ENCODE measurements at places on chromosomes 13 and 19.

DNA sequence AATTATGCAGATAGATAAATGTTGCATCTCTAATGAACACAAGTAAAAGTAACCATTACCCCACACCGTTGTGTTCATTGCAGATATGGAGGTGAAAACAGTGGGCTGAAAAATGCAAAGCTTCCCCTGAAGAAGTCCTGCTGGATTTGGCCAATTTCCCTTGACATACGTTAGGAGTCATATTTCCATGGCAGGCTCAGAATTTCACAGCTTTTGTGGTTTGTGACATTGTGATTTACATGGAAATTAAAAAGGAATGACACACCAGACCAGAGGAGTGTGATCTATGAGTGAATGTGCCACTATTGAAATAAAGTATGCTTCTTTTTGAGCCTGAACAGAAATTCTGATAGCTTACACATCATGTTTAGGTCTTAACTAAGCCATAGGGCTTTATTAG, 221.1 kb upstream of the TMTC4 start:
- no peak for DNase-seq

DNA sequence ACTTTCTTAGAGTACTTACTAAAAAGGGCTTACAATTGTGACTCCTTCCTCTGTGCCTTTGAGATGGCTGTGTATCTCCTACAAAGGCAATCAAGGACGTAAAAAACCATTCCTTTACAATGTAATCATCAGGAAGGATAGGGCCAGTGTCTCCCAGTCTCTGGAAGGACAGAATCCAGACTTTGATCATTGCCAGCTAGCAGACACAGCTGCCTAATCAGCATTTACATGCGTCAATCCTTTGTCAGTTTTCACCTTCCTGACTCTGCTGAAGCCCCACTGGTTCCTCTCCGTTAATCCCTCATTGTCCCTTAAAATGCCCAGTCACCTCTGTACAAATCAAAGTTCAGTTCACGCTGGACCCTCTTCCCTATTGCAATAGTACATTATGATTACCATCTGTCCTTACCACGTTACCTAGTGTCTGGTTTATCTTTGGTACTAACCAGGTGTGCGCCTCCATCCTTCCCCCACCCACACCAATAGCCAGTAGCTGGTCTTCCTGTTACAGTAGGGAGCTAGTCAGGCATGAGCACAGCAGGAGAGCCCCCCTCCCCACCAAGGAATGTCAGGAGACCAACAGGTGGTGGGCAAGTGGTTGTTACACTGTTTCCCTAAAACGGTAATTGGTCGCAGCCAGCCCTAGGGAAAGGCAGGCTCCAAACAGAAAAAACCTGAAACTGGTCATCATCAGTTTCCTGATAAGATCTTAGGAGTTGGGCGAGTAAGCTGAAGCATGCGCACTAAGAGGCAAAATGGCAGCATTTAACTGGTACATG, 49.7 kb downstream of the TGDS start:
- no peak for DNase-seq

GRCh38 chr19:39502640-39503417, 4.1 kb downstream of the DLL3 start:
- DNase-seq = peak; percentile 79

- DNase-seq = no peak
Measured at GRCh38 chr13:86878781-86879180, 792.4 kb upstream of the SLITRK5 start.

DNA sequence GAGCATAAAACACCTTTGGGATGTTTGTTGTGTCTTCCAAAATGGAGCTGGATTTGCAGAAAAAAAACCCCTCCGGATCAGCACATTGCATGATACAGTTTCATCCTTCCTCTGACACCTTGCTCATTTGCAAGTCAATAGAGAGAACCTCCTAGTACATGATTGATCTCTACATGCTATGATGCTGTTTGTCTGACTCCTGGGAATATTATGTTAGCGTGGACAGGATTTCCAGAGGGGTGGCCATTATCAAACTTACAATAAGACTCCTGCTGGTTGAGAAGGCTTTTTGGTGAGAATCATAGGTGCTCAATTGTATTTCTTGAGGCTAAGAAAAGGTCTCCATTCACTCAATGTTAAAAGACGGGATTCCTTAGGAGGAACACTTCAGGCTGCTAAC, 75.9 kb upstream of the SCEL start:
- no peak for DNase-seq

DNA sequence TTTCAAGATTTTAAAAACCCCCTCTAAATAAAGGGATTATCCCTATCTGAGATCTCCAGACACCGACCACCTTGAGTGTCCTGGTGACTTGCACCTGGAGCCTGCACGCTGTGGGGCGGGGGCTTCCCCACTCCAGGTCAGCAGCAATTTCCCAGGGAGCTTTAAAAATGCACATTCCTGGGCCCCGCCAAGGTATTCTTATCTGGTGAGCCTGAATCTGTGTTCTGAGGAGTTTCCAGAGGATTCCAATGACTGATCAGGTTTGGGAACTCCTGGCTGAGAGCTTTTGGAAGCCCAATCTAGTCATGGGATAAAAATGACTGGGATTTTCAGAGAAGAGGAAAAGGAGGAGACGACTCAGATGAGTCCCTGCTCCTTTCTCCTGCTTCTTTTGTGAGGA, 66.1 kb downstream of the FGF9 start:
- no peak for DNase-seq

- no peak for DNase-seq
Measured at GRCh38 chr13:75407473-75407872, 74.5 kb downstream of the TBC1D4 start.

DNA sequence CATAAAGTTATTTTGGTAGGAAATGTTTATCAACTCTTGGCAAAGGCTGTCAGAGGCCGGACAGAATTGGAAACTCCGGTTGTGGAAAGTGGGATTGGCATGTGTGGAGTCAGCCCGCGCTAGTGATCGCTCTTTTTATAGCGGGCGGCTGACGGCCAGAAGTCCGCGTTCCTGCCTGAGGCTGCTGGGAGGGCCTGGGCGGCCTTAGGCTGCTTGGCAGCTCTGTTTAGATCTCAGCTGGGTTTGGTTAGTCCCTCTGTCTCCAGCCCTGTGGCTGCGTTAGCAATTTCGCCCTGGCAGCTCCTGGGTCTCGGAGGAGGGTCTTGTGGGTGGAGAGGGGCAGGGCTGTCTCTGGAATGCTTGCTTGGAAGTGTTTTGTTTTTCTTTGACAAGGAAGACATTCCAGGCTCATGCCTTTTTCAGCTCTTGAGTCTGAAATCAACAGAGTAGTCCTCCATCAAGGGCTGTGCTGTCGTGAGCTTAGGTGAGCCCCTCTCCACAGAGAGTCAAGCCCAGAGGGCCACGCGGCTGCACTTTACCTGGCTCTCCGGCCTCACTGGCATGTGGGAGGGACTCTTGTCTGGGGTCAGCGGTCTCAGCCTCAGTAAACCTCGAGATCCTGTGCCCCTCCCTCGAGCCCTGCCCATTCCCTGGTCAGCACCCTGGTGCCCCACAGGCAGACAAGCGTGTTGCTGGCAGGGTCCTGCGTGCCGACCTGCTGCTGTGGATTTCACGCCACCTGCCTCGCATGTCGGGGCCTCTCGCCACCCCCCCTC, 22.5 kb downstream of the DOT1L start:
- no peak for DNase-seq

- no peak for DNase-seq
Measured at GRCh38 chr13:32850316-32851052, 165.7 kb upstream of the KL start.

- no peak for DNase-seq
Measured at GRCh38 chr13:84774111-84774510, 891.8 kb upstream of the SLITRK1 start.

DNA sequence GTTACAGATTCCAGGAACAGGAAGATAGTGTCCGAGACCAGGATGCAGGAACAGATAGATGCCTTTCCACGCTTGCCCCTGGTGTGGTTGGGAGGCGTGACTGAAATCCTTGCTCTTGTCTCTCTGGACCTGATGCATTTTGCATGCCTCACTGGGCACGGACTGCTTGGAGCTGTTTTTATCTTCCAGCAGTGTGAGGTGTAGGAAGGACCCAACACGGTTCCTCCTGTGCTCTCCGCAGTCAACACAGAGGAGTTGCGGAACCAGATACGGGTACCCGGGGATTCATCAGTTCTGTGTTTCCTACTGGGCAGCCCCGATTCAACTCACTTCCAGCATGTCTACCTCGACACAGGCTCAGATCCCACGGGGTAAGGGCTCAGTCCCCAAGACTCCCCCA, 6.5 kb downstream of the DOT1L start:
- no peak for DNase-seq

DNA sequence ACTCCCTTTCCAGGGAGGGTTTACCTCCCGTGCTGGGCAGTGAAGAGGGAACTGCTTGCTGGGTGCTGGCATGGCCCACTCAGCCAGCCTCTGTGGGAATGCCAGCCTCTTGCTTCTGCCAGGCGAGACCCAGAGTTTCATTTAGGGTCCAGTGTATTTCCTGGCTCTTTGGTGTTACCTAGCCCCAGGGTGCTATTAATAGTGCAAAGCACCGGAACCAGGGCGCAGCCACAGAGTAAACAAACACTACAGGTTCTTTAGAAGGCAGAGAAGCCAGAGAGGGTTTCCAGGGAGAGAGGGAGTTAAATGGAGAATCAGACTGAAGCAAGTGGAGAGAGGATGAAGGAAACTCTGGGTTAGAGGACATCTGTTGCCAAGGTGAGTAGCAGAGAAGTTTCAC, 74.9 kb upstream of the SPATA13 start:
- DNase-seq = no peak

GRCh38 chr19:27796073-27796472, 1416.9 kb downstream of the UQCRFS1 start:
- no peak for DNase-seq

DNA sequence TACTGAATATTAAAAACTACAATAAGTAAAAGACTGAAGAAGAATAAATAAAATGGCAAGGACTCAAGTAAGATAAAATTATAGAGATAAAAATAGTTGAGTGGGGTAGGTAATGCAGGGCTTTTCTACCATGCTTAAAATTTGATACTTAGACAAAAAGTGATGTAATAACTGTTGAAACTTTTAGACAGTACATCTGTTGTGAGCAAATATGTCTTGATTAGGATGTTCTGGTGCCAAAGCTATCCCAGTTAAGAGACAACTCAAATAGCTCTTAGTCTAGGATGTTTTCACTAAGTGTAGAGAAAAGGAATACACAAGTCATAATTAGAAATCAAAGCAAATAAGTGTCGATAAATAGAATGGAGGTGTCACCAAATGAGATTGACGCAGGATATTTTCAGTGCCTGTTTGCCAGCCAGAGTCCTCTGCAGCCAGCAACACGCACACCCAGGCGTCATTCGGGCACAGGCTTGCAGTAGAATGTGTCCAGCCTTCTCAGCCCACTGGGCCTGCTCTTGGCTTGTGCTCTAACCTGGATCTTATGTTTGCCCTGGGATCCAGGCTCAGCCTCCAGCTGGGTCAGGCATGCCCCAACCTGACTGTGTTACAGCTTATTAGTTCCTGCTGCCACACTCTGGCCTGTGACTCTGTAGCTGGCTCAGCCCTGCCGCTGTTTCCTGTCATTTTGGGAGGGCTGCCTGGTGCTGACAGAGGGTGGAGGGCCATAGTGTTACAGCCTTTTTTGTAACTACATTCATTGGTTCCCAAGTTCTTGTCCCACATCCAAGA, 766.2 kb downstream of the PCDH17 start:
- DNase-seq = no peak

DNA sequence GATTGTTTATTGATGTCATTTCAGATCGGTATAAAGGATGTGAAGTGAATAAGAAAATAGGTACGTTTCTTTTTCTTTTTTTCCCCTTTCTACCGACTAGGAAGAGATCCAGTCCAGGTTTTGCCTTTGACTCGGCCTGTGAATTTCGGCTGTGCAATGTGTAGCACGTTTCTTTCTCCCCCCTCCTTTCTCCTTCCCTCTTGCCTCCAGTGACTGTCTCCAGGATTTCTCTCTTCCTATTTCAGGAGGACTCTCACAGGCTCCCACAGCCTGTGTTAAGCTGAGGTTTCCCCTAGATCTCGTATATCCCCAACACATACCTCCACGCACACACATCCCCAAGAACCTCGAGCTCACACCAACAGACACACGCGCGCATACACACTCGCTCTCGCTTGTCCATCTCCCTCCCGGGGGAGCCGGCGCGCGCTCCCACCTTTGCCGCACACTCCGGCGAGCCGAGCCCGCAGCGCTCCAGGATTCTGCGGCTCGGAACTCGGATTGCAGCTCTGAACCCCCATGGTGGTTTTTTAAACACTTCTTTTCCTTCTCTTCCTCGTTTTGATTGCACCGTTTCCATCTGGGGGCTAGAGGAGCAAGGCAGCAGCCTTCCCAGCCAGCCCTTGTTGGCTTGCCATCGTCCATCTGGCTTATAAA, at the start of gene GPC6:
Gene GPC6, plus strand, starts transcription at position 185 of the 657 bp plus-strand sequence.
- DNase-seq = no peak

- no peak for DNase-seq
Measured at GRCh38 chr19:2612619-2613249, 89.8 kb downstream of the GNG7 start.

DNA sequence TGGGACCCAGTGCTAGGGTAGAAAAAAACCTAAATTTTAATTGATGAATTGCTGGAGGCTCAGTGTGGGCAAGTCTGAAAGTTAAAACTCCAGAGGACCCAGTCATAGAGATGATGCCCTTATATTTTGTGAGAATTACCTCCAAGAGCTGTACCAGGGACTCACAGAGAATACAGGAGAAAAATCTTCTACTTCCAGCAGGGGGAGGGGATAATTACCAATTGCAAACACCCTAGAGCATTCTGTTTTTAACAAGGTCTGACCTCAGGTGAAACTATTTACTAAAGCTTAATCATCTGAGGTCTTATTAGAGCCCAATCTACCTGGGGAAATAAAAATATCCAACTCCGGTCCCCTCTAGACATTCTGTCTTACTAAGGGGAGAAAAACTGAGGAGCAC, 994.7 kb upstream of the MIR17HG start:
- no peak for DNase-seq

- peak; percentile 97 for DNase-seq
Measured at GRCh38 chr19:6460099-6460884, 700 bp upstream of the SLC25A23 start.

GRCh38 chr13:60494296-60494695, 97.3 kb downstream of the TDRD3 start:
- no peak for DNase-seq

DNA sequence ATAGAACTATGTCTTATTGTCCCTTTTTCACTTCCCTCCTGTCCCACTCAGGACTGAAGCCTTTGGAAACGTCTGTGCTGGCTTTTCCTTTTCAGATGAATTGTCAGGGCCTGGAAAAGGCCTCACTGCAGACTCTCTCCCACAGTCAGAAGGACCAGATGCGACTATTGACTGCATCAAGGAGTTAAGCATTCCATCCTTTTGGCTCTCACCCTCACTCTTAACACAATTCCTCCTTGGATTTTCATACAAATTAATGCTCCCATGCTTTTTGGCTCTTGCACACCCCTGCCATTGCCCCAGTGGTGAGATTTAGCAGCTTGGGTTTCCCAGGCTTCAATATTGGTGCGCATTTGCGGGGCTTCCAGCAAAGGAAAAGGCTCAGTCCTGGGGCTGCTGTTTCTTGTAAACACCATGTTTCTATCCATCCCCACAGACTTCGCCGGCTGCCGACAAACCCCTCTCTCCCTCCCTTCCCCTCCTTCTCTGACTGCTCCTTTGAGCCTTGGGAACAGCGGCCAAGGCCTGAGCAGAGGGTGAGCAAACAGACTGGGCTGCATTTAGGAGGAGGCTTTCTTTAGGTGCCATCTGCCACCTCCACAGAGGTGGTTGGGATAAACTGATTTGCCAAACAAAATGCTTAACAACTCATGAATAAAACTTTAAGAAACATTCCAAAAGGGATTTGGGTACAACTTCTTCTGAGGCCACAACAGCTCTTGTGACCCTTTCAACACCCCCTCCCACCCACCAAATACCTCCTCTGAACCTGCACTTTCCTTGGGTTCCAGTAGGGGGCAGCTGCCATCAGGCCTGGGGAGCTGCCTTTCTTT, 48.6 kb upstream of the PCDH8 start:
- DNase-seq = no peak

GRCh38 chr19:10946958-10947657, 13.7 kb upstream of the SMARCA4 start:
- no peak for DNase-seq
